Stimulated activated CD4-positive, alpha-beta T cell treated with anti-CD3 and anti-CD28 coated beads, TNF-alpha, amount 100 ng/mL, for 48 hours (primary cell): ENCODE measurements at places on chromosomes 5 and 9.
A peak's percentile ranks its signal among the peaks of the same experiment; 100 is the strongest.

DNA sequence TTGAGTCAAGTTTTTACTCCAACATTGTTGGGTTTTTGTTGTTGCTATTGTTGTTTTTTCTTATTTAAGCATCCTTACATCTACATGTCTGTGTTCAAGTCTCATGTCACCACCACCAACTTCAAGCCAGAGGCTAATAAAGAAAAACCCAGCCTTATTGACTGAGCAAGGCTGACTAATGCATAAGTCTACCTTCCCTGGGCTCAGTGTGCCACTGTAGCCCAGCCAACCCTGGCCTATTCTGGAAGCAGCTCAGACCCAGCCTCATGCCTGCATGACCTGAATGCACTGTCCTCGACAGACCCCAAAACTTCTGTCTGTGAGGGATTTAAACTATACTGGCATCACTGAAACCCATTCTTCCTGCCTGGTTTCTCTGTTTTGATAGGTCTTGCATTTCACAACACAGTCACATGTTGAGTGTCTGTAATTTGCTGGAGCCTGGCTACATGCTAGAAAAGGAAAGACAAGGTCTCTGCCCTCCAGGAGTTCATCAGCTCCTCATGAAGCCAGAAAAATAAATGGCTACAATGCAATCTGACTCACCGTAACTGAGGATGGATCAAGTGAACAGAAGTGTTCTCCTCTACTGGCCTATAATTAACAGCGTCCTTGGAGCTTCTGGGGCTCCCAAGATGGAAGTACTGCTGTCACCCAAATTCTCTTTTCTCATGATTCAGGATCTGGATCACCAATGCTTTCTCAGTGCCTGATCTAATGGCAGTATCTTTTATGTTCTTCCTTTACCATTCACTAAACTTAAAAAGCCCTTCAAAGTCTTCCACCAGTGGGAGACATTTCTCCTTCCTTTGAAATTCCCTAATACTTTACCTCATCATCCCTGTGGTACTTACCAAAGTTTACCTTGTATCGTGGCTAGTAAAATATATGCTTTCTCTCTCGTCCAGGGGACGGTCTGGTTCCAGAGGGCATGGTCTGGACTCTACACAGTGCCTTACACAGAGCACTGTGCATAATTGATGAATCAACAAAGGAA is 103.9 kb upstream of the IFNE start:
- no peak for DNase-seq

DNA sequence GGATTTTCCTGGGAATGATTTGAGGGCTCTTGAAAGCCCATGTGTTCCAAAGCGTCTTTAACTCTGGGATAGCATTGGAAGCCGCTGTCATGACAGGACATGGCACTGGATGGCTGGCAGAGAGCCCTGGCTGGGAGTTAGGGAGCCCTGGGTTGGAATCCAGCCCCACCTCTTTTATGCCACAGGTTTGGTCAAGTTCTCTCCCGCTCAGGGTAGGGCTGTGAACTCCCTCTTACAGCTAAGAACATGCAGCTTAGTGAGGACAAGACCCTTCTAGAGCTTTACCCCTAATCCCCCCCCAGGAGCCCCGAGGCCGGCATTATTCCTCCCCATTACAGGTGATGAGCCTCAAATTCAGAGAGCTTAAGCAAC is 37.2 kb downstream of the OLFML2A start:
- no peak for DNase-seq

GRCh38 chr5:11588803-11589202 is 315.4 kb downstream of the CTNND2 start:
- DNase-seq: no peak

DNA sequence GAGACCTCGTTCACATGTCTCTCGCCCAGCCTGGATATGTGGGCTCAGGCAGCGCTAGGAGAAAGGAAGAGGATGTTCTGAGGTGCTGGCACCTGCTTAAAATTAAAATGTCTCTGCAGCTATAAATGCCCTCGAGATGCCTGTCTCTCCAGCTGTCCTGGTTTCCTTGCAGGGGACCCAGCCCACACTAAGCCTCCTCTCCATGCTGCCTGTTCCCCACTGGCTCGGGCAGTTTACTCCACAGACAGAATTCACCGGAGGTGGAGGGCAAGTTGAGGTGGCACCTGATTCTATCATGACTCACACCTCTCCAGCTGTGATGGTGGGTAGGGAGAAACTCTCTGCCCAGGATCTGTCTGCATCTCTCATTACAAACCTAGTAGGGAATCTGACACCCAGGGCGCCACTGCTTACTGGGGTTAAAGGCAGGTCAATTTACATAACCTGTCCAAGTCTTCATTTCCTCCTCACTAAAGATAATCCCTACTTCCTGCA is 420.9 kb downstream of the SPOCK1 start:
- DNase-seq: no peak

GRCh38 chr5:84287951-84288350 is 96.7 kb downstream of the EDIL3 start:
- no peak for DNase-seq

GRCh38 chr9:128168731-128169308 is 8.8 kb downstream of the BBLN start:
- no peak for DNase-seq

- no peak for DNase-seq
Measured at GRCh38 chr9:81999806-82000205, 11.2 kb downstream of the SPATA31D1 start.

DNA sequence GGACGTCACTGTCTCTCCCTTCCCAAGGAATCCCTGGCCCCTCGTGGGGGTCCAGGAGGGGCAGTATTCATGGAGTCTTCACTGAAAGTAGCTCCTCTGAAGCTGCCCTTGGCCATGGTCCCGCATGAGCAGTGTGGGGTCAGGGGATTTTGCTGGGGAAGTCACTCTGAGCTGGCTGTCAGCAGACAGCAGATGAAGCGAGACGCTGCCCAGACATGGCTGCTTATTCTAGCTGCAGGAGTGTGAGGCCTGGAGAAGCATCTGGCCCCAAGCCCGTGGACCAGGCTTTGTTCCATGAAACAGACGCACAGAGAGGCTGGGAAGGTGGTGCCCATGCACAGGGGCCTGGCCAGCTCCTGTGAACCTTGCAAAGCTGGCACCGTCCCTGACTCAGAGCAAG is 21.5 kb upstream of the ASS1 start:
- no peak for DNase-seq

- DNase-seq: no peak
Measured at GRCh38 chr9:136719195-136719880, 7.0 kb downstream of the DIPK1B start.

DNA sequence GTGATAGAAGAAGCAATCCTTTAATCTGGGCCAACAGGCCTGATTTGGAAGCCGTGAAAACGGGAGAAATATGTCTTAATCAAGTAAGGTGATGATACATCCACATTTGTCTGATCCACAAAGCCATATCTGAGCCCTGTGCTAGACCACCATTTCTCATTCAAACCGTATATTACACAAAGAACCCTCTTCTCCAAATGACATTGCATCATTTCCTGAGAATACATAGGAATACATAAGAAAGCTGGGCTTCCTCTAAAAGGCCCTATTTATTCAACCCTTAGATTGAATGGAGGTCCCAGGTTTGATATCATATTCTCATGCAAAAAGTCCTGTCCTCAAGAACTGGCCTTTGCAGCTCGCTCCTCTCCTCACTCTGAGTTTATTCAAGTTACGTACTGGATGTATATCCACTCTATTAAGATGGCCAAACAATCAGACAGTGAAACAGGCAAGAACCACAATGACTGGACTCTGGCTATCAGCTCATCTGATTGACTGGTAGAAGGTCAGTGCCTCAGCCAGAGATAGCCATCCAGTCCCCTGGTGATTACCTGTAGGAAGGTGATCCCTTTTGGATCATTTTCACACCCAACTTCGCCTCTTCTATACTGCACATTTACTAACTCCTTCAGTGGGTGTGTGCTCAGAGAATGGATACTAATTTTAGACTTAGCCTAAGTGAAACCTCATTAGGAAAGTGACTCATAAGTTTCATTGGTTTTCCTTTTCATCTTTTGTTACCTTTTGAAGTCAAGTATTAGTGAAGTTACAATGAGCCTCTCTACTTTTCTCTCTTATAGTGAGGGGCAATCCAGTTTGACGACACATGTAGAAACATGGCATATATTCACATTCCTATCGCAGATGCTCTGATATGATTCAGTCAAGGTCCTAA is 167.6 kb upstream of the WWC1 start:
- DNase-seq: no peak

GRCh38 chr5:59596586-59597350 is 296.8 kb downstream of the PDE4D start:
- DNase-seq: no peak

DNA sequence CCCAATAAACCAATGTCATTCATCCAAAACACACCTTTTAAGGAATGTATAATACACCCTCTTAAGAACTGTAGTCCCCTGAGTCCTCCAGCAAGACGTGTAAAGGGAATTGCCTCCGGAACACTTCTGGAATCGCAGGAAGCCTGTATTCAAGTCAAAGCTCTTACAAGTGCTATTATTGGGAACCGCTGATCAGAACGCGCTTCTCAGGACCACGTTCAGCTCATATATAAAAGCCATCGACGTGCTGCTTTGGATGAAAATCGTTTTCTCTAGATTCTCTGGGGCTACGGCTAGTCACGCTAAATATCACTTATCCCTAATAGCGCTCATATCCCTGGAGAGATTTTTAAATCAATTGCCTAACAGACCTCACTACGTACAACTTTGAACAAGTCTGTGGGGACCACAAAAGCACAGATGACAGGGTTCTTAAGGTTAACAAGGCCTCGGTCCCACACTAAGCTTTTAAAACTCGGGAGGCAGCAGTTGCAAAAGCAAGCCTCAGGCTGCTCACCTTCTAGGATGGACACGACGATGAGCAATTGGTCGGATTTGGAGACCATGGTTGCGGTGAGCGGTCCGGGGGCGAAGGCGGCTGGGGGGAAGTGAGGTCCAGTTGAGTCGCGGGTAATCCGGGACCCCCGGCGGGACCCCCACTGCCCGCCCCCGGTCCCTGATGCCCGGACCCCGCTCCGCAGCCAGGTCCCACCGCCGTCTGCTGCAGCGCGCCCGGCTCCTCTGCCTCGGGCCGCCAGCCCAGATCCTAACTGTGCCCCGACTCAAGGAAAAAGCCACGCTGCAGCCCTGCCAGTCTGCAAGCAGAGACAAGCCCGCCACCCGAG is 548 bp downstream of the CEP120 start:
- peak; percentile 12 for DNase-seq

GRCh38 chr5:176816791-176817347 is 6.5 kb downstream of the UNC5A start:
- no peak for DNase-seq

GRCh38 chr5:36844305-36844704 is 32.3 kb upstream of the NIPBL start:
- DNase-seq: no peak

DNA sequence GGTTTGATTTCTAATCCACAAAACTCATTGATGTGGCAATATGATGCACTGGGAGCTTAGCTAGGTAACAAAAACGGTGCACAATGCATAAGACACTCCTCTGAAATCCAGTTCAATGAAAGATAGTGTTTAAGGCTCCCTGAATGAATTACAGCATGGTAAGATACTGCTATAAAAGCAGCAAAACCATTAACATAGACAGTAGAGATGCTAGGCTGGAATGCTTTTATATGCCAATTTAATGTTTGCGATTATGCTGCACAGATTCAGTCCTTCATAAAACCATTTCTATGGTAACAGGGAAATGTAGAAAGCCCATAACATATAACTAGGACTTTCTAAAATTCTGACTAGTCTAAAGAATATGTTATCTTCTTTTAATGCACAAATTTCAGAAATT is 180.8 kb upstream of the NUDT12 start:
- no peak for DNase-seq

DNA sequence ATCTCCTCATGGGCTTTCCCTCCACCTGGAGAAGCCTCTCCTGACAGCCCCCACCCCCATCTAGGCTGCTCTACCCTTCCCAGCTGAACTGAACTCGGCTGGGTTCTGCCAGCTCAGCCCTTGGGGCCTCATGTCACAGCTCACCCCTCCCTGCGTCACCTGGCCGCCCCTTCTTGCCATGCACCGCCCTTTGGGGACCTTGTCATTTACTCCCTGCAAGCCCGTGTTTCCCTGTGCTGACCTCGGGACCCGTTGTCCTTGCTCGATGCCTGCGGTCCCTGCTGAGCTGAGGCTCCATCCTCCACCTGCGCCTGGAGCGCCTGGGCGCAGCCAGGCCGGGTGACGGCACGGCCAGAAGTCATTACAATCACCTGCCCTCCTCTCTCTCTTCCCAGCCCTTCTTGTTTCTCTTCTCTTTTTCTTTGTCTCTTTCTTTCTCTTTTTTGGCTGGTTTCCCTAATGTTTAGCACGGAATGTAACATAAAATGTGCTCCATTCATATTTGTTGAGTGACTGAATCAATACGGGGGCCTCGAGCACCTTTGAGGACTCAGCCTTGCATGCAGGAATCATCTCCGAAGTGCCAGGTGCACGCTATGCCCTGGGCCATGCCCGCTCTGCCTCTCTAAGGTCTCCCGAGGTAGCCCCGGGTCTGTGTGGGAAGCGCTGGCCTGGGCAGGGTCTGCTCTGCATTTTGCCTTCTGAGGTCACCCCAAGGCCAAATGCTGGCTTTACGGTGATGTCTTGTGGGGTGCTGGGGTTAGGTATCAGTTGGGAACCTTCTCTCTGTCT is 48.1 kb upstream of the COL5A1 start:
- no peak for DNase-seq

DNA sequence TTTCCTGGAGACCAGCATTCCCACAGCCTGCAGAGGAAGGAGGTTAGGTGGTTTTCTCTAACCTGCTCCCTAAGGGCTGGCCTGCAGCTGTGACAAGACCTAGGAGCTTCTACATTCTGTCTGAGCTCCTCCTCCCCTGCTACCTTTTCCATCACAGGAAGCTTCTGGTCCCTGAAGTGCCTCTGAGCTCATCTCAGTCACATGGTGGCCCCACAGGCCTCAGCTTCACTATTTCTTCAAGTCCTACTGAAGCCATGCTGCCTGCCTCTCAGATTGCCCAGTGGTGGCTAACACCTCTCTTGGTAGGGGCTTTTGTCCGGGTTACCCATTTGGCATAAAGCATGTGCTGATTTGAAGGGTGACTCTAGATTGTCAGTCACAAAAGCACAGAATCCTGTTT is 259.4 kb downstream of the CRB2 start:
- DNase-seq: no peak

DNA sequence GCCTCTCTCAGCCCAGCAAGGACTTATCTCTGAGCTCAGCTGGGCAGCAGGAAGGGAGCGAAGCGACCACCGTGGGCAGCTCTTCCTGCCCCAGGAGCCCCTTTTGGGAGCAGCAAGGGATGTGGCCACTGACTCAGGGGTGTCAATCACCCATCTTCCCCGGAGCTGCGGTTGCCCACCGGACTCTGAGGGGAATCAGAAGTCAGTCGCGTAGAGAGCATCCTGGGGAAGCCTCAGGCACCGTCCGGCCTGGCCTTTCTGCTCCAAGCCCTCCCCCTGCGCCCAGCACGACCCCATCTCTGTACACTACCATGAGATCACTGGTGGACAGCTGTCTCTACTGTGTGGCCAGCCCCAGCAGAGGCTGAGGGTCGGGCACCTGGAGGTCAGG is 24.6 kb downstream of the GFI1B start:
- DNase-seq: no peak

- no peak for DNase-seq
Measured at GRCh38 chr5:107032629-107033028, 638.1 kb downstream of the EFNA5 start.
